H1 (cell line): ENCODE measurements at places on chromosomes 5 and 9.

DNA sequence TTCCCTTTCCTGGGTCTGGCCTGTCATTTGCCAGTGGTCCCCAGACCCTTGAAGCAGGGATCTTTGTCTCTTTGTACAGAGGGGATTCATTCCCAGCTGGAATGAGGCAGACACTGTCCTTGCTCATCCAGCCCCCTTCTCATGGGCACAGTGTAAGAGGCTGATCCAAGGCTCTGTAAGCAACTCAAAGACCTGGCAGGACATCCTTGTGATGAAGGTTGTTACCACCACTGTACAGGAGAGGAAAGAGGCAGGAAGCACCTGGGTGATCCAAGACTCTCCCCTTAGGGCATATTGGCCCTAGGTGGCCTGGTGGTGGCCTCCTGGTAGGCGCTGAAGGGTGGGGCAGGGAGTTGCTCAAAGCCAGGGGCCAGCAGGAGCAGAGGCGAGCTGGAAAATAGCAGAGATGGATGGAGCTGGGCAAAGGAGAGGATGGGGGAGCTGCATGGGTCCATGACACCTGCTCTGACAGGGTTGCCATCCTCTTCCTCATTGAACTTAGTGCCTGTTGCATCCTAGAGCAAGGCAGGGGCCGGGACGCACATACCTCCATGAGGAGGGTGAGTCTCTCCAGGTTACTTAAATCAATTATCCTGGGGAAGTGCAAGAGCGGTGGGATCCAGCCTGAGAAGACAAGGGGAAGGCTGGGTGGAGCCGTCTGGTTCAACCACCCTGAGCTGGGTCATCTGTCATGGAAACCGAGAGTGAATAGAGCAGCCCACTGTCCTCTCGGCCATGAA is 9.8 kb upstream of the GADD45G start:
- DNase-seq = no peak

GRCh38 chr5:137629646-137630045 is 106.2 kb downstream of the KLHL3 start:
- peak; percentile 58 for DNase-seq

DNA sequence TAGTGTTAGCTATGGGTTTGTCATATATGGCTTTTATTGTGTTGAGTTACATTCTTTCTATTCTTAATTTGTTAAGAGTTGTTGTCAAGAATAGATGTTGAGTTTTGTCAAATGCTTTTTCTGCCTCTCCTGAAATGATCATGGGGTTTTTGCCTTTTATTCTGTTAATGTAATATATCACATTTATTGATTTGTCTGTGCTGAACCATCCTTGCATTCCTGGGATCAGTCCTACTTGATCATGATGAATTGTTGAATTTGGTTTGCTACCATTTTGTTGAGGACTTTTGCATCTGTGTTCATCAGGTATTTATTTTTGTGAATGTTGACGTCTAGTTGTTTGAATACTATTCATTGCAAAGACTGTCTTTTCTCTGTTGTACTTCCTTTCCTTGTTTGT is 23.9 kb downstream of the RIC1 start:
- DNase-seq = no peak

GRCh38 chr5:178685386-178686059 is 44.9 kb downstream of the ZNF354A start:
- DNase-seq = no peak

DNA sequence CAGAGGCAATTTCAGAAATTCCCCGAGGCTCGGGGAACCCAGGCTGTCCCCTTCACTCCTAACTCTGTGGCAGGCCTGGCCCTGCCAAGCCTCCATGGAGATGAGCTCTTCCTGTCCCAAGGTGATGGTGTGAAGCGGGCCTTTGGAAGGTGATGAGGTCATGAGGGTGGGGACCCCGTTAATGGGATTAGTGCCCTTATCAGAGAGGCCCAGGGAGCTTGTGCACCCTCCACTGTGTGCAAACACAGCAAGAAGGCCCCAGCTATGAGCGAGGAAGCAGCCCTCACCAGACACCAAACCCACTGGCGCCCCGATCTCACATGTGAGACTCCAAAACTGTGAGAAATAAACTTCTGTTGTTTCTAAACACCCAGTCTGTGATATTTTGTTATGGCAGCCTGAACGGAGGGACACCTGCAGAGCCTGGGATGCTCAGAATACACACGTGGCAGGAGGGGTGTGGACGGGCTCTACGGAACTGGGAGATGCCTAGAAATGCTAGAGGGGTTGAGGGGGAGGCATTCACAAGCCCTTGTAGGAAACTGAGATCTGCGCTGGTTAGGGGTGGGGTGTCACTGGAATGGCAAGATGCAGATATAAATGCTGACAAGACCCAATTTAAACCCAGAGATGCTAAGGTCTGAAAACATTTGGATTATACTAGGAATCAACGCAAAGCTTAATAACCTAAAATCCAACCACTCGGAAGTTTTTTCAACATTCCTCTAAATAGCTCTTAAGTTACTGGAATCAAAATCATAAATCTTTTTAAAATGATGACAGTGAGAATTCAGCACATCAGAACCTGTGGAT is 46.9 kb downstream of the ADAMTS2 start:
- DNase-seq = no peak

- DNase-seq = no peak
Measured at GRCh38 chr9:15553528-15553898, 670 bp downstream of the CCDC171 start.

DNA sequence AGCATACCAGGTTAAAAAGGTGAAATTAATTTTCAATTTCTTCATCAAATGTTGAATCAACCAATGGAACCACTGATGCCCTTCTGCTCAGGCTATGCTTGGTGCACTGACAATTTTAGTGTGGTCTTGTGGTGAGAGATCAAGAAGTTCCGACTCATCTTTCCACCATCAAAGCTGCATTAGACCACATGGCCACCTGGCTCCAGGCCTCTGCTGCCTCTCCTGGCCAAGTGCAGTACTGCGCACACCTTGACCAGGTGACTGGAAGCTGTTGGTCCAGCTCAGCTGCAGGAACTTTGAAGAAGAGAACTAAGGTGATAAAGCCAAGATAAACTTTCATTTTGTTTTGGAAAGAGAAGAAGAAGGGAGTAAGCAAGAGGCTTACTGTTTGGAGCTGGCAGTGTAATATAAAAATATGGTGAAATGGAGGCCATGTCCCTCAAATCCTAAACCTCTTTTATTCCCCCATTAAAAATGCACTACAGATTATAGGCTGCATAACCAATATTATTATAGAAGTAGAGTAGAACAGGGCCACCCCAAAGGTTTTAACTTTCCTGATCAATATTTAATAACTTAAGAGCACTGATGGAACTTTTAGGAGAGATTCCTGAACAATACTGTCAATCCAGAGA is 315.5 kb upstream of the C9orf72 start:
- DNase-seq = peak; percentile 91
